Large intestine (tissue), 12 donors: ENCODE measurements at places on chromosomes 12 and 14.

DNA sequence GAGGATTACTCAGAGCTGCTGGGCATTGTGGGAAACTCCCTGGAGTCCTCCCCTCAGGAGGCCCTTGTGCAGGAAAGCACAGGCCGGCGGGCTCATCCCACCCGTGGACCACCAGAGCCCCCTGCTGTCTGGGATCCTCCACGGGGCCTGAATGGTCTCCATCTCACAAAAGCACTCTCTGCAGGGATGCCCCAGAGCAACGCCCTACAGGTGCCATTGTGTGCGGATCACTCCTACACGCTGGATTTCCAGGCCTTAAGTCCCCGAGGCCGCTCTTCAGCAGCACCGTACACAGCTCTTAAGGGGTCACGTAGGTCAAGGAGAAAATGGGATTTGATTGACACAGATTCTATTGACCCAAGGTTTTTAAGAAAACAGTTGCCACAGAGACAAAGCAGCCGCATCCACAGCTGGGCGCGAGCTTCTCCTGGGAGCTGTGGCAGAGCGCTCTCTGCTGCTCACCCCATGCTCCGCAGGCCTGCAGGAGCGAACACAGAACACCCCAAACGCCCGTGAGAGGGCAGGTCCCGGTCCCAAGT is 36.7 kb upstream of the RIMBP2 start:
- DNase-seq, result no peak

GRCh38 chr14:60356906-60357550 is 108.0 kb downstream of the PPM1A start:
- no peak for DNase-seq

DNA sequence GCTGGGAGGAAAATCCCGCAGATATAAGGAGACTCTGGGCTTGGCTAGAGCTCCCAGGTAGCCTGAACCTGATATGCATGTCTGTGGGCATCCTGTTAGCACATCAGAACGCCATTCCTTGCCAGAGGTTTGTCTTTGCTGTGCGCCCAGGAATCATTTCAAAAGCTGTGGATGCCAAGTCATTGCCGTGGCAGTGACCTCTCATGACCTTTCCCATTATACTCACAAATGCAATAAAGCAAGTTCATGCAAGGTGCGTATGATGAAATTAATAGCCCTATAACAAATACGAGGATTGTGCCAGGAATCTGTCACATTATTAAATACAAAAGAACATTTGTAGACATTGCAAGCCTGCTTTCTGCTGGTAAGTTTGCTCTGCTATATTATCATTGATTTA is 229.1 kb upstream of the PELI2 start:
- DNase-seq, result no peak

- DNase-seq, result no peak
These were observed 8.7 kb upstream of the ITFG2 start for GRCh38 chr12:2803635-2804392.

DNA sequence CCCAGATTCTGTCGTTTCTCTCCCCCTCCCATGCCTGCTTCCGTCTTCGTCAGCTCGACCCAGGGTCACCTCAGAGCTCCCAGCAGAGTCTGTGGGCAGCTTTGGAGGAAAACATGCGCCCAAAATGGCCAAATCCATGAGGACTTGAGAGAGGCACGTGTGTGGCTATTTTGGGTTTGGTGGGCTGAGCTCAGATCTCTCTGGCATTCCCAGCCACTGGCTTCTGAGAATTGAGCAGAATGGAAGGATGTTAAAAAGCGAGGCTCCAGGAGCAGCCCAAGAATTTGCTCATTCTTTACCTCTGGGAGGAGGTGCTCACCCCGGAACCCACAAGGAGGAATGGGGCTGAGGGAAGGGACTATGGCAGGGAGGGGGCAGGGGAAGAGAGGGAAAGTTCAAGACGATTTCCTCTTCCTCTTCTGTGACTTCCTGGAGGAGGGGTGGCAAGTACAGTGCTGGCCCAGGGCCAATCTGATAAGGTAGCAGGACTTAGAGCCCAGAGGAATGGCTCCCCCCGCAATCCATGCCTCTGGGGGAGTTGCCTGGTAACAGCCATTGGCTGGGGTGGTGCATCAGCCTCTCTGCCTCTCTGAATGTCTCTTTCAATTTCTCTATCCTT is 20.1 kb downstream of the TSPAN9 start:
- peak; percentile 71 for DNase-seq

- DNase-seq, result no peak
These were observed 17.0 kb upstream of the ERBB3 start for GRCh38 chr12:56062996-56063395.

GRCh38 chr12:11786638-11787365 is 137.3 kb downstream of the ETV6 start:
- no peak for DNase-seq

- DNase-seq, result peak; percentile 89
These were observed at the start of gene TNFRSF1A for GRCh38 chr12:6341417-6342139. Gene TNFRSF1A, minus strand, starts transcription at chr12:6342076. Its CDS starts 262 bp downstream, at chr12:6341814.

DNA sequence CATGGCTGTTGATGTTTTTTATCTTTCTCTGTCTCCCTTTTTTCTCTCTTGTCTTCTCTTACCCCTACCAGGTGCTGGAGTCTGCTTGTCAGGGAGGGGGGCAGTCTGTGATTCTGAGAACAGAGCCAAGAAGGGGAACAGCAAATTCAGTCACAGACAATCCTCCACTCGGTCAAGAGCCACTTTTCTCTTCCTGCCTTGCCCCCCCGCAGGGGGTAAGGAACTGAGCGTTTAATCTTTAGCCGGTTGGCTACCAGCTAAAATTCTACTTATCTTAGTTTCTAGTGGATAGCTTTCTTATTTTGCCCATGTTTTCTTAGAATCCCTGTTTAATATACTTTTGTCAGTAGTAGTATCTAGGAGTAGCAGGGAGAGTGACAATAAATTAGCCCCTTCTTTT is 1.9 kb downstream of the RIMKLB start:
- no peak for DNase-seq

- no peak for DNase-seq
These were observed 47.0 kb downstream of the SIX1 start for GRCh38 chr14:60602291-60602690.

DNA sequence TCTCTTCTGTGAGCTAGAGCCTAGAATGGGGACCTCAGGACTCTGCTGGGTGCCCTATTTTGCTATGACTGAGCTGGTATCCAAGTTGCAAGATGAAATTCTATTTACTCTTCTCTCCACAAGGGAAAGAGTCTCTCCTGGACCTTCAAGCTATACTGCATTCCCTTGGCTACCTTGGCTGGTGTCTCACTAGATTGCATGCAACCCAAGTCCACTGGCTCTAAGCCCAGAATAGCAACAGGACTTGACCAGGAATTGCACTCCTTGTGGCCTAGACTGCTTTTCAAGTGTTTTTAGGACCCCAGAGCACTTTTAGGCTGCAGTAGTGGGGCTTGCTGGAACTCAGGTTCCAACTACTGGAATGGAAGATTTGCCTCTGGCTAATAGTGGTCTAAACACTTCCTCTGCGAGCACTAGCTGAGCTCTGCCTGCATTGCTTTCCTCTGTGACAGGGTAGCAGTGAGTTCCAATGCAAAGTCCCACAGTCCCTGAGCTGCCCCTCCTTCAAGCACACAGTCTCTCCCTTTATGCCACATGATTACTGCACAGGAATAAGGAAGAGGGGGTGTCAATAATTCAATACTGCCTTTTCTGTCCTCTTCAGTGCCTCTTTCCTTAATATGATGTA is 1009.1 kb upstream of the FLRT2 start:
- DNase-seq, result no peak

DNA sequence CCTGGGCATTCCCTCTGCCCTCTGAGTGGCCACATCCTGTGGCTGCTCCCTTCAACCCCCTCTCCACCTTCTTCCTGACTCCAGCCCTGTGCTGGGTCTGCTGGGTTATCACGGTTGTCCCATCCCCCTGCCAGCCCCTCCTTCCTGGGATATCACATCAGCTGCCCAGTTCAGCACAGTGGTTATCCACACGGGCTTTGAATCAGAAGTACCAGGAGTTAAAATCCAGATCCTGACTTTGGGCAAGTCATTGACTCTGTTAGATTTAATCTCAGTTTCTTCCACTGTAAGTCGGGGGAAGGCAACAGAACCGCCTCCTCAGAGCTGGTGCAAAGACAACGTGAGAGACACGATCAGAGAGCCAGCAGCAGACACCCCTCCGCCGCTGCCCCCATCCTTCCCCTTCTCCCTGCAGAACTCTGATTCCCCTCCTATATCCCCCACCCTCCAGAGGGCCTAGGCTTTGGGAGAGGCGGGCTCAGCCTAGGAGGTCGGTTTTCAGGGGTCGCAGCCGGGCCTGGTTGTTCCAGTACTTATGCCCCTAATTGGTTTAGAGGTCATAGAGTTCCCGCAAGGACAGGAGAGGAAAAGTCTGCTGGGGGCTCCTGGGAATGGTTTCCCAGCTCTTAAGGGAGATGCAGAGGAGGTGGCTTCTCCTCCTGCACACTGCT is 42.5 kb downstream of the PRIMA1 start:
- DNase-seq, result no peak

- no peak for DNase-seq
These were observed 1.1 kb downstream of the ANKS1B start for GRCh38 chr12:99983456-99984258.

- no peak for DNase-seq
These were observed 46.8 kb downstream of the TMEM30B start for GRCh38 chr14:61234215-61234916.

DNA sequence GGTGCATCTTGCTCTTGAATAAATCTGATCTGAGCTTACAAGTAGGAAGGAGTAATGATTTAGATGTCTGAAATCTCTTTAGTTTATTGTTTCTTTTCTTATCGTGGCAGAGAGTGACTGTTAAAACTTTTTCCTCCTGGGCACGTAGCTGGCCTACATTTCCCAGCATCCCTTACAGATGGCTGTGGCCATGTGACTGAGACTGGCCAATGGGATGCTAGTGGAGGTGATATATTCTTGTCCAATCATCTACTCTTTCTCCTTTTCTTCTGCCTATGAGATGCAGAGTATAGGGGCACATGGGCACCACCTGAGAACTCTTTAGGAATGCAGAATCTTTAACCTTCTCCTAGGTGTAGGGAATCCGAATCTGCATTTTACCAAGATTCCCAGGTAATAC is 237.3 kb downstream of the RGS6 start:
- DNase-seq, result no peak

DNA sequence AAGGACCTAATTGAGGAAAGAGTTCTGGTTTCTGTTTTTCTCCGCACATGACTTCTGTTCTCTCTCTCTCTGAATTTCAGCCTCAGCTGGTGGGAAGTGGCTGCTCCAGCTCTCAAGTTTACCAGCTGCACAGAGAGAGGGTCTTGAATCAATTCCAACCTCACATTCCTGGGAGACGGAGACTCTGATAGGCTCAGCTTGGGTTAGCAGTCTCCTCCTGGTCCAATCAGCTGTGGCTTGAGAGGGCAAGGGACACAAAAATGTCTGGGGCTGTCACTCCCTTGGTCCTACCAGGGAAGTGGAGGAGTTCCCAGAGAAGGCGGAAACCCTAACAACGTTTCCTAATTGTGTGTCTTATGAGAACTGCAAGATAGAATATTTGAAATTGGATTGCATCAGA is 7.0 kb downstream of the CCDC63 start:
- DNase-seq, result peak; percentile 39

DNA sequence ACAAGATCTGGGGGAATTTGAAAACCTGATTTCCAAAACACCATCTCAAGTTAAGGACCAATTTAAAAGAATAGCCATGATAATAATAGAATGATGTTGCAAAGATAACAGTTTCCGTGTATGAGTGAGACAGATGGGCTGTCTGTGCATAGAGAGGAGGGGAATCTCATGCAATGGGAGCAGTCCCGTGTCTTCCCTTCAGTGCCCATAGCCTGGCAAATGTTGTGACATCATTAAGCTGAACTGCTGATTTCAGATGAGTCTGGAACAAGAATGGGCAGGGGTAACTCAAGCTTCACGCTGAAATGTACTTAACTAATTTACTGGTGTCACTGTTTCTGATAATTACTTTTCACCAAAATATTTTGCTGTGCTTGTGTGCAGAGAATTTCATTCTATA is 454.0 kb downstream of the FOXG1 start:
- DNase-seq, result no peak

DNA sequence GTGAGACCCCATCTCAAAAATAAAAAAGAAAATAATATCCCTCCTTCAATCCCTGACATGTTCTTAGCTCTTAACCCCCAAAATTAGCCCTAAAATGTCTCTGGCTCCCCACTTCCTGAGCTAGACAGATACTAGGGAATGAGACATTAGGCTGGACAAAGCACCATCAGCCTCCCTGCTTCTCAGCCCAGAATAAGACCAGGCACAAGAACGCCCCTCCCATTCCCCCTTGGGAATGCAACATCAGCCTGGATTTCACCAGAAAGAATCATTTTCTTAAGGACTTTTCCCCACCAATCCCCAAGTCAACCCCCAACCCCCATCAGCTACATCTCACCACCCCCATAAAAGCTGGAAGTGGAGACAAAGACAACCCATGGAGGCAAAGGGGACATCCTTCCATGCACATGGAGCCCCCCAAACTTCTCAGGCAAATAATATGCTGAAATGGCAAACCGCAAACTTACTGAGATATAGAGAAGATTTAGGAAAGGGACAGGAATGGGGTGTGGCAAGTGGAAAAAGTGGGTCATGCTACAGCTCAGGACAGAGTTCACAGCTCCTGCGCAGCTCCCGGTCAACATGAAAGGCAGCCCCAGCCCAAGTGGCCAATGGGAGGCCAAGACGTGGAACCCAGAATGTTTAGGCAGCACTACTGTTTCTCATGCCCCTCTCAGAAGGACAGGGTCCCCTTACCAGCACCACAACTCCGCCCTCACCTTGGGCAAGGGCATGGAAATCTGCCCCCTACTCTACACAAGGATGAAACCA is 2.7 kb downstream of the CHD4 start:
- no peak for DNase-seq

- no peak for DNase-seq
These were observed 5.3 kb upstream of the SERPINA4 start for GRCh38 chr14:94555991-94556390.

- no peak for DNase-seq
These were observed 181.5 kb downstream of the CCER1 start for GRCh38 chr12:90773491-90773890.

DNA sequence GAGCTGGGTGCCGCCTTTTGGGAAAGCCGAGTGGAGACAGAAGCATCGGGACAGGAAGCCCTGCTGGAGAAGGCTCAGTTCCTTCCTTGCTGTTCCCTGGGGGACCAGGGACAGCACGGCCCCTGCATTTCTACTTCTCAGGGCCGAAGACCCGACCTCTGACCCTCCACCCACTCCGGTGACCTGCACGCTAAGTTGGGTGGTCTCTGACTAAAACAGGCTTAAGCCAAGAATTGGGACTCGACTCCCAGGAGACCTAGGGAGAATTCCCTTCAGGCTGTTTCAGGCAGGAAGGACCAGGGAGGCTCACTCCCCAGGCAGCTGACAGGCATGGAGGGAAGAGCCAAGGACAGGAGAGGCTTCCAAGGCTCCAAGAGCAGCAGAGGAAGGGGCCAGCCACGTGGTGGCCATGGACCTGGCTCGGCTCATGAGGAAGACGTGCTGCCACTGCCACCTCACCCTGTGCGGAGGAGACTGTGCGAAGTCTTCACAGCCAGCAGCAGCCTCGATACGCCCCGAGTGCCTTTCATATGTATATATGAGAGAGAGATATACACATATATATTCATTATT is 43.9 kb downstream of the DCAF4 start:
- no peak for DNase-seq

- DNase-seq, result no peak
These were observed 59.7 kb downstream of the SLC24A4 start for GRCh38 chr14:92382677-92383076.
